Liver (tissue), 10 donors: ENCODE measurements at places on chromosomes 2 and 18. TPM values are rescaled to one million over a fixed set of nuclear protein-coding genes. Genes with fewer than 3 reads are reported as not detected.

Gene RBM44
- polyA plus RNA-seq = 0.21 TPM

Gene HOXD8
- polyA plus RNA-seq = 0.06 TPM

Gene DDX1
- 35.6 TPM for polyA plus RNA-seq

Gene PDE11A
- 1.8 TPM for polyA plus RNA-seq

Gene HJURP
- 0.94 TPM for polyA plus RNA-seq

Gene PLCD4
- 0.07 TPM for polyA plus RNA-seq

Gene HAT1
- polyA plus RNA-seq = 15.2 TPM

Gene EIF2AK2
- 4.4 TPM for polyA plus RNA-seq

Gene TTC31
- 16.3 TPM for polyA plus RNA-seq

Gene HOXD11
- polyA plus RNA-seq = not detected

Gene SP140
- 0.46 TPM for polyA plus RNA-seq
